Spinal cord (tissue), 10 donors: ENCODE measurements at places on chromosomes 5 and 9.

GRCh38 chr9:97551308-97551707, 49.8 kb downstream of the TMOD1 start:
- no peak for DNase-seq

DNA sequence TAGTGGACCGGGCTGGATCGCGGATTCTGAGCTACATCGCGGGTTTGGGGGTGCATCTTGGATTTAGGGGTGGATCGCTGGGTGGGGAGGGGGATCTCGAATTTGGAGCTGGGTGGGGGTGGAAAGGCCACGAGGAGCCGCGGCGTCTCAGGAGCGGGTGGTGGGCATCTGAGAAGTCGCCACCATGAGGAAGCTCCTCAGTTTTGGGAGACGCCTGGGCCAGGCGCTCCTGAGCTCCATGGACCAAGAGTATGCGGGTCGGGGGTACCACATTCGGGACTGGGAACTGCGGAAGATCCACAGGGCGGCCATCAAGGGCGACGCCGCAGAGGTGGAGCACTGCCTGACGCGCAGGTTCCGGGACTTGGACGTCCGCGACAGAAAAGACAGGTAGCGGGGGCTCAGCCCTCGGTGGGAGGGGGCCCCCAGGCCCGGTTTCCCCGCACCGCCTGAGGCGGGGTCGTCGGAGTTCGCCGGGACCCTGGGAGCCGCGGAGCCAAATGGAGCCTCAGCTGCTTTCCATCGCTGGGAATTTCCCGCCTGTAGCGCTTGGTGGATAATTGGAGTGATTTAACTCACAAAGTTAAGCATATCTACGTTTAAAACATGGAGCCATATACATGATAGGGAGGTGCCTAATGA, 376 bp downstream of the ANKRD18B start:
- no peak for DNase-seq

DNA sequence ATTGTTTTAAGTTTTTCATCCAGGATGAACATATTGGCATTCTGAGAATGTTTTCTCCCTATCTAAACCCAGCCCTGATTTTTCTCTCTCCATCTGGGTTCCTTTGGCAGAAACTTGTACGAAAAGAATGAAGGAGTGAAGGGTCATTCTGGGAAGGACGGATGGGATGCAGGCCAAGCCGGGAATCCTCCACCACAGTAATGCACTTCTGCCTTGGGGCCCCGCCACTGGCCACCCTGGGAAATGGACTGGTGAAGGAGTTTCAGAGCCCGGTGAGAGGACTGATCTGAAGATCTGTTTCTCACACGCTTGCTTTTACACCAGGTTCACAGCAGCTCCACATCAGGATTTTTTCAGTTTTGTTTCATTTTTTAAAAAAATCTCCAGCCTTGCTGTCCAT, 554.8 kb downstream of the BNC2 start:
- no peak for DNase-seq

DNA sequence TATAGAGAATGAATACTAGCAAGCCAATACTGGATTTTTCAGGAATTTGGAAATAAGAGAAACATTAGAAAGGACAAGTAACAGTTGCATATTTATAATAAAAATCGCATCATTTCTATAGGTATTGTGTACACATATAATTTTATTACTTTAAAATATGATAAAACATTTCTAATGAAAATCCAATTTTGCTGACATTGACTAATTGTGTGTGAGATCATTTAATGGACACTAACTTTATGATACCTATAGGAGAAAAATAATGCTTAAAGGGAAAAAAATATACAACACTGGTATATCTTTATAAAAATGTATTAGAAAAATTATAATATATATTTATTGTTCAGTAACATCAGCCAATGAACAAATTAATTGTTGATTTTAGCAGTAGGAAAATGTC, 557.3 kb downstream of the CDH12 start:
- DNase-seq = no peak

- DNase-seq = no peak
These were observed 308.4 kb downstream of the PDE4D start for GRCh38 chr5:59584858-59585846.

DNA sequence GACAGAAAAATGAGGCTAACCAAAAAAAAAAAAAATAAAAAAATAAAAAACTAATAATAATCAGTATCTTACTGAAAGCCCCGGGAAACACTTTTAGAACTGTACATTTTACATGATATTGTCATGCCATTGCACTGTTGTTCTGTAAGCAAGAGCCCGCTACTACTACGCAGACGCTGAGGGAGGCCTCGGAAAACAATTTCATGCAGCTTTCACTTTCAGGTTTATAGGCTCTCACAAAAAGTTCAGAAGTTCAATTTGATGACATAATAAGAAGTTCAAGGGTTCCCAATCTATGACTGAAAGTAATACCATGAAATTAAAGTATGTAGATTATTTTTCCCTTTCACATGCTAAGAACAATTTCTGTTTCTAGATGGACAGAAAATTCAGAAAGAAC, 318.3 kb upstream of the ITGA1 start:
- DNase-seq = no peak

DNA sequence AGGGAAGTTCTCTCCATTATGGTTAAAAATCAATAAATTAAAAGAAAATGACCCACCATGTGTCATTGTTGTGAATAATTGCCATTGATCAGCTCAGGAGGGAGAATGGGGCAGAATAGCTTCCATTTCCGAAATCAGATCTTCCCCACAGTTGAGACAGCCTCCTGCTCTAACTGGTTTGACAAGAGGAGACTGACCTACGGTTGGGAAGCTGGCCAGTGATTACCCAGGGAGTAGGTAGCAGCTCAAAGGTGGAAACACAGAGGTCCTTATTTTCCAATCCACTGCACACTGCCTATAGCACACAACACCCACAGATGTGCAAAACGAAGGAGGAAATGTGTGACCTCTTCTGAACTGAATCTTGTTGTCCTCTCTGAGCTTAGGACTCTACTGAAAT, 69.0 kb upstream of the DAPK1 start:
- DNase-seq = no peak

- no peak for DNase-seq
These were observed 213.4 kb upstream of the ADAMTSL1 start for GRCh38 chr9:18260521-18260920.

DNA sequence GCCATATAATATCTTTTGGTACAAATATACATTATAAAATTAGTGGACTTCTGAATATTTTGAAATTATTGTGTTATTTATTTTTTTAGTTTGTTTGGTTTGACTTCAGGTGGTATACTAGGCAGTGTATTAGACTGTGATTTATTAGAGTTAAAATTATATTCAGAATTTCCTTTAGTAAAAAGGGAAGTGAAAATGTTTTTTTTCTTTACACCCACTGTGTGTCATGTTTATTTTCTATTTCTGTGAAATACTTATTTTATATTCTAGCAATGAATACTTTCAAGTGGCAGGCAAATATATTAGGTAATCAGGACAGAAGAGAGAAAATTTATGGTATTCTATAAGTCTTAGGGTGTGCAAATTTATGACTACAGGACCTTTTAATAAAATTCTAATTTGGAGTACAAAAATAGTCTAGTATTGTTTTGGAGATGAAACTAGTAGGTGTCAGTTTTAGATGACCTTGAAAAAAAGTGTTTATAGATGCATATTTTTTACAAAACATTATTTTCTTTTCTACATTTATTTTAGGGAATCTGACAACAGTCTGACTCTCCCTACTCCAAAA, 8.8 kb downstream of the CSNK1G3 start:
- no peak for DNase-seq

GRCh38 chr9:106829666-106830408, 33.1 kb upstream of the ZNF462 start:
- no peak for DNase-seq

DNA sequence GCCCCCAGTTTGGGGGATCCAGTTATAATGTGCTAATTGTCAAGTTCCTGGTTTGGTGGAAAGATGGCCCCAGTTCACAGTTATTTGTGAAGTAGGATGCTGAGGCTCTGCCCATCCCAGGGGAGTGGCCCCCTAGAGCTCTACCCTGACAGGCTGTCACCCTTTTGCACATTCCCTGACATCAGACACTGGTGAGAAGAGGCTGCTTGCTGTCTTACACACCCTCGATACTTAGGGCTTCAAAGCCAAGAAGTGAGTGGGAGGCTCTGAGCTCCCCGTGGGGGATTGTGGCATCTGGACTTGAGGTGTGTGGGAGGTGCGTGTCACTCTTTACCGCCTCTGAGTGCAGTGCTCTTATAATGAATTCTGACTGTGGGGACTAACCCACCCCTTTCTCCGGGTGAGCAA, 168.5 kb downstream of the DOCK2 start:
- no peak for DNase-seq

- no peak for DNase-seq
These were observed 135.3 kb downstream of the FBXL7 start for GRCh38 chr5:15635289-15635616.

DNA sequence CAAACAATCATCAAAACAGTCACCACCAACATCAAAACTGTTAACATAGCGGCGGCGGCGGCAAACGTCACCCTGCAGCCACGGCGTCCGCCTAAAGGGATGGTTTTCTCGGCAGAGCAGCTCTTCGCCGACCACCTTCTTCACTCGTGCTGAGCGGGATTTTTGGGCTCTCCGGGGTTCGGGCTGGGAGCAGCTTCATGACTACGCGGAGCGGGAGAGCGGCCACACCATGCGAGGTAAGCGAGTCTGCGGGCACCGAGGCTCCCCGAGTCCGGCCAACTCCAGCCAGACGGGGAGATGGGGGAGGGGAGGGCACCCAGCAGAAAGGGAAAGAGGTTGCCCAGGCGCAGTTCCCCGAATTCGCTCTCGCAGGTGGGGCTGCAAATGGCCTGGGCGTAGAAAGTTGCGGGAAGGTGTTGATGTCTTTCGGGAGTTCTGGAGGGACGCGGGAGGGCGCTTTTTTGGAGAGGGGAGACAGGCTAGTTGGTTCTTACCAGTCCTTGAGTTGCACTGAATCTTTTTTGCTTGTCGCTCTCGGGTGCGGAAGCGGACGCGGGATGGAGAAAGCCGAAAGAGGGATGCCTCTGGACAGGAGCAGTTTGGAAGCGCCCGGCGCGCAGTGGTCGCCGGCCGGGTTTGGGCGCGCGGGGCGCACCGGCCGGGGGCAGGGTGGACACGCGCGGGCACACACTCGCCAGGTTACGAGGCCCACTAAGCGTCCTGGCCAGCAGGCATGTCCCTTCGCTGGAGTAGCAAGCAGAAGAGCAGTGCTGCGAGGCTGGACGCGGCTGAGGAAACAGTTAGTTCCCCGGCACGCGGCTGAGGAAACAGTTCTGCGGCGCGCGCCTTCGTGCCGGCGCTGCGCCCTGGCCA, 849 bp downstream of the RORB start:
- peak; percentile 67 for DNase-seq

GRCh38 chr5:171895081-171895480, 109.5 kb downstream of the SMIM23 start:
- no peak for DNase-seq

GRCh38 chr9:29668732-29669131, 2095.5 kb upstream of the C9orf72 start:
- DNase-seq = no peak

DNA sequence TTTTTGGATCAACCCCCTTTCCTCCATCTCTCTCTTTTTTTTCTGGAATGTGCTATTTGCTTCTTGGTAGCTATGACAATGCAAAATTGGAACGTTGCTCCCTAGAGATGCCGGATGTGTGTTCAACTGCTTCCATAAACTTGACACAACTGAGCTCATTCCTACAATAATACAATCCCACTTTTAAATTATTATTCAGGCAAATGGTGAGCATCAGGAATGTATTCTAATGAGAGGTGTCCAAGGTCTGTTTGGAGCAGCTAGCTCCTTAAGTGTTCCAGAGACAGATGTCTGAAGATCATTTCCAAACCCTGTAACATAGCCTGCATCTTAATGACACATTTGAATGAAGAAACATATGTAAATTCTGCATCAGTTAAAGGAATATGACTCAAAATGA, 518.4 kb downstream of the TAF11L14 start:
- DNase-seq = peak; percentile 78

DNA sequence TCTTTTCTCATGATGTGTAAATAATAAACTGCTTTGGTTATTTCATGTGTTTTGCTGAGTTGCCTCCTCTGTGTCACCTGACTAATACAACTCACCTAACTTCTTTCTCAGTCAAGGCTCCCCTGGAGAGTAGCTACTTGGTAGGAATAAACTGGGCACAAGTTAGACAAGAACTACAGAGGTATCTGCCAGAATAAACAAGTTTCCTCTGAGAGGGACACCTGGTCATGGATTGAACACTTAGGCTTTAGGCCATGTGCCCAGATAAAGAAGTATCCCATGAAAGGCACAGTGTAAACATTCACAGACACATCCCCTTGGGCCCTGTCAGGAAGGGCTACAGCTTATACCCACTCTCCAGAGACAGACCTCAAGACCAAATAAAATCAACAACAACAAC, 532.5 kb downstream of the KIF4B start:
- no peak for DNase-seq

DNA sequence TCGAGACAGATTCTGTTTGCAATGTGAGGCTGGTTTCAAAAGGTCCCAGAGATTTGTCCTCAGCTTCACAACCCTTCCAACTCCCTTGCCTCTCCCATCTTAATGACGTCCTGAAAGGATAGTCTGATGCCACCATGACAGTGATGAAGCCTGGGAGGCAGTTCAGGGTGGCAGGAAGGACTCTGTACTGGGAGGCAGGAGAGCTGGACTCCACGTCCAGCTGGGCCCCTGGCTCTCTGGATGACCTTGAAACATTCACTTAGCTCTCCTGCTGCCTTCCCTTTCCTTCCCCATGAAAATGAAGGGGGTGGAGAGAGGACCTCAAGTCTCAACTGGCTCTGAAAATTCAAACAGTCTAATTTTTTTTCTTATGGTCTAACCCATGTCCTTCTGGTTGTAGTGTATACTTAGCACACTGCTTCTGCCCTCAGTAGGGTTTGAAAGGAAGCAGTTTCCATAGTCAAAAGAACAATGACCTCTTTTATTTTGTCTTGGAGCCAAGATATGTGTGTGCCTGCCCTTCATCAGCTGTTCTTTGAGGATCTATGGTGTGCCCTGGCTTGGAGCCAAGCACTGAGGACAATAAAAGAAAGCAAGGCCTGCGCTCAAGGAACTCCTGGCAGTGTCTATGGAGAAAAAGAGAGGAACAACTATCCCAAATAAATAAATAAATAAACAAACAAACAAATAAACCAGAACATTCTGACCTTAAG, 188.3 kb downstream of the GRIA1 start:
- DNase-seq = no peak

DNA sequence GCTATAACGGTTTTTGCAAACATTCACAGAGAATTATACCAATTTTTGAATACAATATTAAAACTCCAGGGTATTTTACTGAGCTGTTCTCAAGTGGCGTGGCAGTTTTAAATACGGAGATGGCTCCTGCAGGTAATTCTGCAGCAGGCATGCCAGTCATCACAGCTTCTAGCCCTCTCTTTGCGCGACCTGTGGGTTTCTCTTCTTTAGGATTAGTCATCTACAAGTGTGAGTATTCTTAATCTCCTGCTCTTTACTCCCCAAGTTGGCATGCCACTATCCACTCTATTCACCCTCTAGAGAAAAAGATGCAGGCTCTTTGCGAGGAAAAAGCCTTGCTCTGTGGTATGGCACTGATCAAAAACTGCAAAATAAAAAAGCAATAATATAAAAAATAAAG, 43.9 kb downstream of the ANKRD31 start:
- DNase-seq = no peak
